Calu3 (cell line): ENCODE measurements at places on chromosomes 16 and 17. TPM values are rescaled to one million over a fixed set of nuclear protein-coding genes. Genes with fewer than 3 reads are reported as not detected.

Gene SPOP
- 79.0 and 79.9 TPM in 2 replicates for total RNA-seq

Gene SARM1
- total RNA-seq, result 7.1 and 8.1 TPM in 2 replicates

GRCh38 chr16:19835968-19836421, 48.7 kb downstream of the GPRC5B start:
- DNase-seq, result no peak
- no peak overlapping the region for H3K4me3 ChIP-seq
- peaks cover 27% of the 10 kb centered on the region for H3K4me1 ChIP-seq
- no peaks in the 10 kb centered on the region for H3K27me3 ChIP-seq
- H3K27ac ChIP-seq, result no peak overlapping the region

DNA sequence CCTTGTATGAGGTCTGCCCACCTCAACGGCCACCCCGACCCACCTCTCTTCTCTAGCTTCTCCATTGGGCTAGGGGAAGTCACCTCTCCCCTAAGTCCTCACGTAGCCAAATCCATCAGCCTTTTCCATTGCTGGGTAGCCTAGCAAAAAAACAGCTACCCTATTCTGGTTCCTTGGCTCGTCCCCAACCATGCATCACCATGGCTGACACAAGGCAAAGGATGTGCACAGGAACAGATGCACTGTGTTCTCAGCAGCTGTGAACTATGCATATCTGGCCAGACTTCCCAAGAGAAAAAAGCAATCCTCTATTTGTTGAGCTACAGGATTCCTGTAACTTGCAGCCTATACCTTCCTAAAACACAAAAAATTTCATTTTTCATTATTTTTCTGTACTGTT, 22.0 kb upstream of the FLCN start:
- H3K27ac ChIP-seq, result no peak overlapping the region
- no peaks in the 10 kb centered on the region for H3K27me3 ChIP-seq
- H3K36me3 ChIP-seq, result peaks cover 36% of the 10 kb centered on the region
- no peak for DNase-seq
- no peak overlapping the region for H3K4me3 ChIP-seq
- no peaks in the 10 kb centered on the region for H3K4me1 ChIP-seq

DNA sequence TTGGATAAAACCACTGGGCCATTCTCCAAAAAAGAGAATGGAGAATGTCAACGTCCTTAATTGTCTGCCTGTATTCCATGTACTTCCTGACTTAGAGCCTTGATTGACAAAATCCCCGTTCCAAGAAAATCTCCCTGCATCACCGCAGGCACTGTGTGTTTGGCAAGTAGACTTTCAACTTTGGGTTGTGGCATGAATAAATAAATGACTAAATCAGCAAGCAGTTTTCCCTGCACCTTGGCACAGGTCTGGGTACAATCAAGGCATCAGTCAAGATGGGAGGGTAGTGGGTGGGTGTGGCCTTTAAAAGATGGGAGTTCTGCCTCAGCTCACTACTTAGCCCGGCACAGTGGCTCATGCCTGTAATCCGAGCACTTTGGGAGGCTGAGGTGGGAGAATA, 248.5 kb upstream of the RPL38 start:
- H3K27ac ChIP-seq, result no peak overlapping the region
- no peak for DNase-seq
- H3K4me3 ChIP-seq, result no peak overlapping the region
- H3K36me3 ChIP-seq, result no peaks in the 10 kb centered on the region
- H3K27me3 ChIP-seq, result peaks cover 10% of the 10 kb centered on the region

GRCh38 chr17:9522074-9522473, 53.5 kb downstream of the STX8 start:
- no peaks in the 10 kb centered on the region for H3K36me3 ChIP-seq
- DNase-seq, result peak; percentile 19
- H3K27me3 ChIP-seq, result no peaks in the 10 kb centered on the region
- no peak overlapping the region for H3K27ac ChIP-seq
- no peak overlapping the region for H3K4me3 ChIP-seq
- H3K4me1 ChIP-seq, result no peaks in the 10 kb centered on the region
